ENCODE measurements at places on chromosomes 7 and 10.

- DNase-seq = no peak
Observed at GRCh38 chr10:91771907-91772306, 26.3 kb upstream of the TNKS2 start.

GRCh38 chr10:78004215-78005026 lies 24.9 kb downstream of the POLR3A start:
- no peak for DNase-seq

DNA sequence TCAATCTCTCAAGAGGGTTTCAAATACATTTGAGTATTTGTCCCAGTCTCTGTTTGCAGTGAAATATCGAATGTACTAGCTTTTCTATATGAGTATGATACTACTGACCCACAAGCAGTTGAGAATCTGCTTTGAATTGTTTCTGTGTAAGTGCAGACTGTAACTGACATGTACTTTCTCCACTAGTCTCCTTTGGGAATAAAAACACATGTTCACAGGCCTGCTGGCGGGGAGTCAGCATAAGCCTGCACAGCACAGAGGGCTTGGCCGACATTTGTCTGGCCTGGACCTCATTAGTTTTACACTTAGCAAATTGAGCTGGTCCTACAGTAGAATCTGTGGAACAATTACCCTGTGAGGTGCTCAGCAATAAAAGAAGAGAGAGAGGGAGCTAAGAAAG lies 72.6 kb downstream of the ITGB8 start:
- peak; percentile 49 for DNase-seq

GRCh38 chr10:110901954-110902819 lies 16.8 kb downstream of the BBIP1 start:
- DNase-seq = no peak

- no peak for DNase-seq
Observed at GRCh38 chr7:67344481-67345193, 348.0 kb downstream of the TYW1 start.

DNA sequence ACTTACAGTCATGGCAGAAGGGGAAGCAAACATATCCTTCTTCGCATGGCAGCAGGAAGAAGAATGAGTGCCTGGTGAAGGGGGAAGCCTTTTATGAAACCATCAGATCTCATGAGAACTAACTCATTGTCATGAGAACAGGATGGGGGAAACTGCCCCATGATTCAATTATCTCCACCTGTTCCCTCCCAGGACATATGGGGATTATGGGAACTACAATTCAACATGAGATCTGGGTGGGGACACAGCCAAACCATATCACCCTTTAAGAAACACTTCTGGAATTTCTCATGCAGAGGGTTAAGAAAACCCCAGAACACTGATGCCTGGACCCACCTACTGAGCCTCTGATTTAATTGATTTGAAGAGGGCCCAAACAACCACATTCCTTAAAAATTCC lies 63.3 kb upstream of the DNAJB12 start:
- DNase-seq = no peak

- DNase-seq = peak; percentile 18
Observed at GRCh38 chr7:46603296-46603752, 682.3 kb upstream of the IGFBP3 start.

GRCh38 chr7:145293754-145294153 lies 457.9 kb upstream of the TPK1 start:
- DNase-seq = no peak

- peak; percentile 73 for DNase-seq
Observed at GRCh38 chr7:74094224-74095101, 10.9 kb downstream of the LIMK1 start.

GRCh38 chr10:125035136-125035535 lies 93.2 kb downstream of the ZRANB1 start:
- DNase-seq = no peak

GRCh38 chr10:22335173-22335933 lies 9.9 kb upstream of the SPAG6 start:
- peak; percentile 31 for DNase-seq

DNA sequence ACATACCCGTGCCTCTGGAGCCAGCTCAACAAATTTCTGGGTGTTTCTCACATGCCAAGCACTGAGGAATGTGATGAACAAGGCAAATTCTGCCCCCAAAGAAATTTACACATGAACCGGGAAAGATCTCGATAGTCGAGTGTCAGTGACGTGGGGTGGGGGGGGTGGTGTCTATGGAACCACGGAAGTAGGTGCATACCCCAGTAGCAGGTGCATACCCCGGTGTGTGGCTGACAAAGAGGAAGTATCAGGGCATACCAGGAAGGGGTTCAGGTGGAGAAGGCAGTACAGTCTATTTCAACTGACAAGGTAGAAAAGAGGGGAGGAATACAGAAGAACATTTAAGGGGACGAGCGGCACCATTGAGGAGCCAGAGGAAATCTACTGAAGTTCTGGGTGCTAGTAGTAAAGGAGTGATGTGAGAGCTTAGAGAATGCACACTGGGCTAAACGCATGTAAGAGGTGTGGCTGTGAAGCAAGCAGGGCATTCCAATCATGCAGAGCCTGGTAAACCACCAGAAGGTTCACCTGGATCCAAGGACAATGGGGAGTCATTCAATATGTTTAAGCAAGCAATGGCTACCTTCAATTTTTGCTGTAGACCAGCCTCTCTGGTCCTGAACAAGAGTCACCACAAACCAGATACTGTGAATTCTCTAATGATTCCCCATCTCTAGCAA lies 6.2 kb downstream of the CCDC6 start:
- DNase-seq = no peak

- no peak for DNase-seq
Observed at GRCh38 chr7:149716007-149716931, 57.1 kb downstream of the ZNF467 start.

Data from uterus (tissue), 4 donors.